Putamen (tissue), 1 donor: ENCODE measurements at places on chromosomes 11 and 22.

DNA sequence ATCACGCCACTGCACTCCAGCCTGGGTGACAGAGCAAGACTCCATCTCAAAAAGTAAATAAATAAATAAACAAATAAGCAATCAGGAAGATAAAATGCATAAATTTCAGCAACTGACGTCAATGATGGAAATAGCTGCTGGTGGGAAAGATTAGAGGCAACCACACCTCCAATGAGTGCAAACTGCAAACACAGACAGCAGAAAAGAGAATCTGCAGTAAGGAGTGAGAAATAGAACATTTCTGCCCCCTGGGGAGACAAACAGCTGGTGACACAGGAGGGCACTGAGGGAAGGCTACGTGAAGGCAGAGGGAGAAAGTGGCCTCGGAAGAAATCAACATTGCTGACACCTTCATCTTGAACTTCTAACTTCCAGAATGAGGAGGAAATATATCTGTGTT lies 6.5 kb downstream of the PI4KA start:
- no peak for DNase-seq

DNA sequence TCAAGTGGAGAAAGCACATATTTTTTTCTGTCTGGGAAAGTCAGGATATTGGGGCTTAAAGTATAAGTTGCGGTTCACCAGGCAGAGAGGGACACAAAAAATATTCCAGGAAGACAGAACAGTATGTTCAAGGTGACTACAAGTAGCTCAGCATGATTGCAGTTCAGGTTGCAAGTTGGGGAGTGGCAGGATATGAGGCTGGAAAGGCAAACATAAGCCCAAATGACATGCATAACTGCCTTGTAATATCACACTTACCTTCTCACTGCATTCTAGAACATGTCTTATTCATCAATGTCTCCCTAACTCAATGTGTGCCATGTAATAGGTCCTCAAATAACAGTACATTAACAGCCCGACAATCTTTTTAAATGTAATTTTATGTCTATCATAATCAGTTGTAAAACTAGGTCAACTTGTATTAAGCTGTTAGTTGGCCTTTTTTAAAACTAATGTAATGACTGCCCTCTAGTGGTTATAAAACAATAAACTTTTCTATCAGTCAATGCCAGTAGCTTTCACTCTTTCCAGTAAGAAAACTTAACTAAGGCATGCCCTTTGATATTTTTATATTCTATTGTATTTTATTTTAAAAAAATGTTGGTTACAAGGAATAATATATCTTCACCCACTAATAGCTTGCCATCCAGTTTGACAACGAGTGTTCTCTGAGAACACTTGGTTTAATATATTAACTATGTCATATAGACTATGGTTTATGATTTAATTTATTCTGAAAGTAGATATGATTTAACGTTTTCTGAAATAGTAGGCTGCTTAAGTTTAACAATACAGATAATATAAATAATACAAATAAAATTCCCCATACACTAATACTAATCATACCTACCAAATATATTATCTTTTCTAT lies 39.4 kb upstream of the CFAP300 start:
- DNase-seq, result peak; percentile 35

DNA sequence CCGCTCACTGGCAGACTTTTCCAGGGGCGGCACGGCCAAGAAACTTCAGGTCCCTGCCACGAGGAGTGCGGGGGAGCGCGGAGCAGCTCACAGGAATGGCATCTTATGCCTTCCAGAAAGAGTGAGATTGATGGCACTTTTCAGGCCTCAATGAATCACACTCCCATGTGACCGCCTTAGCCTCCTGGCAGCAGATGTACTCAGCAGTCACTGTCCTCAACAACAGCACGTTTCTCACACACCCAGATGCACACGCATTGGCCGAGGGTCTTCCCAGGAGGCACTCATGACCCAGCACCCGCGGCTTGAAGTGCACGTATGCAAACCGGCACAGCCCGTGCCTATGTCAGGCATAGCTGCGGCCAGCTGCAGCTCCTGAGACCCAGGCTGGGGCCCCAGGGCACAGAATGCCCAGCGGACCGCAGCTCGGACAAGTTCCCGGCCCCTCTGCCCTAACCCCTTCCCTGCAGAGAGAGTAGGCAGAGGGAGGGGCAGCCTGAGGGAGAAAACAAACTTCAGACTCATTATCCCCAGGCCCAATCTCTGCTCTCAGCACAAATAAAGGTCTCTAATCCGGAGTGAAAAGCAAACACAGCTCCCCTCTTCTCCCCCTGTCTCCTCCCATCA lies 48.3 kb downstream of the RPUSD4 start:
- no peak for DNase-seq

- no peak for DNase-seq
Measured at GRCh38 chr22:49630448-49630946, 197.2 kb downstream of the BRD1 start.

DNA sequence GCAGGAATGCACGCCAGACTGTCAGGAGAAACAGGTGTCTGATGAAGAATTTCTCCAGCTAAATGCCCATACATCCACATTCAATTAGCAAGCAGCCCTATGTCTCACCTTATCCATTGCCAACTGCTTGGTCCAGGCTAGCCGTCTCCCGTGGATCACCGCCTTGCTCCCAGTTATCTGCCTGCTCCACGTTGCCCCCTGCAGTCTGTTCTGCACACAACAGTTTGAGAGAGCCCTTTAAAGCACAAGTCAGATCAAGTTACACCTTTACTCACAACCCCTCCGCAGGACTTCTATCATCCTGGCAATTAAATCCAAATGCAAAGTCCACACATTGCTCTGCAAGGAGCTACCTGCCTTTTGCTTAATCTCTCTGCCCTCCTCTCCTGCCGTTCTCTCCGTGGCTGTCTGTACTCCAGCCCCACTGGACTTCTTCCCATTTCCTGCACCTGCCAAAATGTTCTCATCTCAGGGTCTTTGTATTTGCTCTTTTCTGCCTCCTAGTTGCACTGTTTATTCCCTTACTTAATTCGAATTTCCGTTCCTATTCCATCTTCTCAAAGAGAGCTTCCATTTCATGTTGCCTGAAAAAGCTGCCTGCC lies 185.3 kb upstream of the LARGE1 start:
- peak; percentile 19 for DNase-seq

GRCh38 chr11:124109377-124109776 lies 5.9 kb upstream of the VWA5A start:
- no peak for DNase-seq

GRCh38 chr11:129375751-129376657 lies at the start of gene BARX2:
TSS of gene BARX2 (plus strand) at chr11:129375848. CDS start at chr11:129376036, 188 bp downstream.
- DNase-seq, result peak; percentile 20

DNA sequence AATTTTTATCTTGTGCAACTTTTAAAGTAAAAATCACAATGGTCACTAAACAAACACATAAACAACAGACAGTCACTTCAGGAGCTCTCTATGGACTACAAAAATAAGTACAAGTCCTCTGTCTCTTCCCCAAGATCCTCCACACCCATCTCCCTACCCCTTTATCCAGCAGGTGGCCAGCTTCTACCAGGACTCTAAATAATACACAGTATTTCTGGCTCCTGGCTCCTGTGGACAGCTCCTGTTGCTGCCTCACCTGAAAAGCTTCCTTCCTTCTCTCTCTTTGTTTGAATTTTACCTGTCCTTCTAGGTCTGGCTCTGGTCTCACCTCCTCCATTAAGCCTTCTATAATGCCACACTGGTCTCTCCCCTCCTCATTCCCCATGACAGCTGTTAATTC lies 86.1 kb downstream of the CLPB start:
- DNase-seq, result no peak

- no peak for DNase-seq
Measured at GRCh38 chr22:23608583-23608982, 23.5 kb downstream of the DRICH1 start.

- DNase-seq, result no peak
Measured at GRCh38 chr11:72422414-72422813, 11.9 kb downstream of the CLPB start.

DNA sequence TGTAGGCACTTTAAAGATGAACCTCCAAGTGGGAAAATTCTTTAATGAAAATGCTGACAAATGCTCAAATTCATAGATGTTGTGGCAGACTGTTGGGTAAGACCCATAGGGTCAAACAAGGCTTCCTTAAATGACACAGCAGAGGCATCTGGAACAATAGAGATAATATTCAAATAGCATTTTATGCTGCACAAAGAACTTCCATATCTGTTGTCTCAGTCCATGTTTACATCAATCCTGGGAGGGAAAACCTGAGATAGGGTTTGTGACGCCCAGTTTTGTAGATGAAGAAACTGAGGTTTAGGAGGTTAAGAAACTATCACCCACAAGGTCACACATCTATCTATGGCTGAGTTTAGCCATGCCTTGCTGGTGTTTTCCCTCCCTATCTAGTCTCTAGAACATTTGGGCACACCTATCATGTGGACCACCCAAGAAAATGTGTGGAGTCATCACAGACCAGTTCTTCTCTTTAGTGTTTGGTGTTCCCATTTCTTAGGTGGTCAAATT lies 106.4 kb downstream of the EHF start:
- DNase-seq, result no peak

- DNase-seq, result no peak
Measured at GRCh38 chr11:1776331-1776851, 12.7 kb upstream of the CTSD start.
